ENCODE measurements at places on chromosomes 11 and 22.

DNA sequence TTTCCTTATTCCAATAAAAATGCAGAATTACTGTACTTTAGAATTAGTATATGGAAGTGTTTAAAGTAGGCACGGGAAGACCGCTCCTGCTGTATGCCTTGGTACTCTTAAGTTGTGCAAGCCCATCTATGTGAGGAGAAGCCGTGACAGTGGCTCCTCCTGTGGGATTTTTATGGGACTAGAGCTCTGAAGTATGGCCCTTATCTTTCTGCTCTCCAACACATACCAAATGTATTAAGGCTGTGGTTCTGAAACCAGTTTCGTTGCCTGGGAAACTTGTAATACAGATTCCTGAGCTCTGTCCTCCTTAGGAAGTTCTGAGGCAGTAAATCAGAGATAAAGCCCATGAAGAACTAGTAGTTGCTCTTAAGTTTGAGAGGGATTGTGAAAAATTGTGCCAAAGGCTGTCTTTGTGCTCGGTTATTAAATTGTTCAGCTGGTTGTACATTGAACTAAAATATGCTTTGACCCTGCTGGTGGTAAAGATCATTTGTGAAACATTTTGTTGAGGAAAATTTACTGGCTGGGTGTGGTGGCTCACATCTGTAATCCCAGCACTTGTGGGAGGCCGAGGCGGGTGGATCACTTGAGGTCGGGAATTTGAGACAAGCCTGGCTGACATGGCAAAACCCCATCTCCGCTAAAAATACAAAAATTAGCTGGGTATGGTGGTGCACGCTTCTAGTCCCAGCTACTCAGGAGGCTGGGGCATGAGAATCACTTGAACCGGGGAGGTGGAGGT lies 29.3 kb downstream of the RTN3 start:
- no peak for DNase-seq

GRCh38 chr11:132022733-132023478 lies 652.5 kb downstream of the NTM start:
- no peak for DNase-seq

- no peak for DNase-seq
Observed at GRCh38 chr11:65770951-65771567, 9.7 kb downstream of the AP5B1 start.

GRCh38 chr11:114977651-114978050 lies 299.3 kb downstream of the NXPE2 start:
- DNase-seq, result no peak

GRCh38 chr11:43393765-43394355 lies 35.1 kb downstream of the TTC17 start:
- no peak for DNase-seq

Data from naive thymus-derived CD4-positive, alpha-beta T cell (primary cell).